ENCODE measurements at places on chromosomes 6 and 20. TPM values are rescaled to one million over a fixed set of nuclear protein-coding genes. Genes with fewer than 3 reads are reported as not detected.

The SLC52A3 gene
- polyA plus RNA-seq, result 3.7 TPM

The TOX2 gene
- polyA plus RNA-seq, result 5.1 TPM

The FOXF2 gene
- 0.31 TPM for polyA plus RNA-seq

The RIMS4 gene
- 0.64 TPM for polyA plus RNA-seq

The SNAP25 gene
- polyA plus RNA-seq, result 6.2 TPM

The ADAM33 gene
- 7.6 TPM for polyA plus RNA-seq

The DYNLT2 gene
- polyA plus RNA-seq, result 9.6 TPM

GRCh38 chr6:45640811-45641210 is 263.1 kb upstream of the SUPT3H start:
- DNase-seq, result no peak

DNA sequence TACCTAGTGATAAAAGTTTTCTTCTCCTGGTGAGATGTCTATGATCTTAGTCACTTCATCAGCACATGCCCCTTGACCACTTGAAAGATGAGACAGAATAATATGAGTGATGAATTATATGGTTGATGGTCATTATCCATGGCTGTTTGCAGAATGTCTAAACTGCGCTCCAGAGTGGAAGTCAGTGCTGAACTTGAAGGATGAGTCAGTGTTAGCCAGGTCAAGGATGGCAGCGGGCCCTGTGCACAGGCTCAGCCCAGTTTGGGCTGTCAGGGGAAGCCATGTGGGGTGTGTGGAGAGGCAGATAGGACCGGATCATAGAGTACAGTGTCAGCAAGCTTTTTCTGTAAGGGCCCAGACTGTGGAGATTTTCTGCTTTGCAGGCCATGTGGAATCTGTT is 67.2 kb upstream of the KIF25 start:
- no peak for DNase-seq

- DNase-seq, result no peak
Measured at GRCh38 chr6:166422201-166422940, 39.6 kb upstream of the MPC1 start.

DNA sequence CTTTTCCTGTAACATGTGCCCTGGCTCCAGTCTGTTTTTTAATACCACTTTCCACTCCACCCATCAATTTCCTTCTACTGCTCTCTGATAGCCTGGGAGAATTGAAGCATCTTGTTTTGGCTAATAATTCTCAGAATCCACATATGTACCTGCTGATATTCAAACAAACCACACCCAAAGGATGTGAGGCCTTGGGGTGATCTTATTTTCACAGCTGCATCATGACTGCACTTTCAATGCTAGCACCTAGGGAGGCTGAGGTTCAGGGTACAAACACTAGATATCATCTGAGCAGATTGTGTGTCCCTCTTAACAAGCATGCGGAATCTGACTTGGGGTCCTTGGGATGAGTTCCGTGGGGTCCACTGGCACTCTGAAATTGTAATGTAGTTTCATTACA is 12.7 kb downstream of the FNDC1 start:
- DNase-seq, result no peak

- DNase-seq, result no peak
Measured at GRCh38 chr6:126199466-126199865, 140.4 kb upstream of the CENPW start.

GRCh38 chr6:30684386-30685156 is 1.9 kb downstream of the PPP1R18 start:
- DNase-seq, result no peak

DNA sequence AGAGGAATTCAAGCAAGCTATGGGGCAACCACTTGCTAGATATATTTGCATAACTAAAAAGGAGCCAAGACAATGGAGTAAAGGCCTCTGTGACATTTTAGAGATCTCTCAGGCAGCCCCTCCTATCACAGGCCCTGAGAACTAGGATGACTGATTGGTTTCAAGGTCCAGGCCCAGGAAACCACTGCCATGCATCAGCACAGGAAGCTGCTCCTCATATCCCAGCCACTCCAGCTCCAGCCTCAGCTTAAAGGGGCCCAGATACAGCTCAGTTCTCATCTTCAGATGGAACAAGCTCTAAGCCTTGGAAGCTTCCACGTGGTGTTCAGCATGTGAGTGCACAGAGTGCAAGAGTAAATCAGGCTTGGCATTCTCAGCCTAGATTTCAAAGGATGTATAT is 21.1 kb upstream of the THBS2 start:
- DNase-seq, result no peak

DNA sequence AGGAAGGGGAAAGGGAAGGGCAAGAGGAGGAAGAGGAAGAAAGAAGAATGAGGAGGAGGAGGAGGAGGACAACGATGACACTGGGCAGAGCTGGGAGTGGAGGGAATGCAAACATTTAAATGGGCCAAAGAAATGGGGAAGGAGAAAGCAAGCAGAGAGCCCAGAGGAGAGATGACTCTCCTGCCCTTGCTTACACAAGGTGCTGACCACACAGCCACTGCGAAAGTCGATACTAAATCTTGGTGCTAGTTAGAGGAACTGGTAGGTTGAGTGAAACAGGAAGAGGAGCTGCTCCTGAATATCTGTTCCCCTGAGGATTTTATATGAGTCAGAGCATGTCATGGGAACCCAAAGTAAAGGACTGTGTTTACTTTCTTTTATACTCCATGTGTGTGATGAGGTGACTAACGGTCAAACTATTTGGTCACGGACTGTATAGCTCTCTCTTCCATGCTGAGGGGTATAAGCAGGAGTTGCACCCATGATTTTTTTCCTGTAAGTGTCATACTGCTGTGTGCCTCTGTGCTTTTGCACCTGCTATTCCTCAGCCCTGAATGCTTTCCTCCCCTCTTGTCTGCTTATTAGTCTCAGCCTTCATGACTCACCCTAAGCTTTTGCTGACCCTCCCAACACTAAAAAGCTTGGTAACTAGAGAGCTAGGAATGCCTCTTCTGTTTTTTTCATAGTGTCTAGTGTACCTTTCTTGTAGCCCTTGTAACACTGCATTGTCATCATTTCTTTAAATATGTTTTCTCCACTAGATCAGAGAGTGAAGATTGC is 9.5 kb upstream of the PAQR8 start:
- no peak for DNase-seq

DNA sequence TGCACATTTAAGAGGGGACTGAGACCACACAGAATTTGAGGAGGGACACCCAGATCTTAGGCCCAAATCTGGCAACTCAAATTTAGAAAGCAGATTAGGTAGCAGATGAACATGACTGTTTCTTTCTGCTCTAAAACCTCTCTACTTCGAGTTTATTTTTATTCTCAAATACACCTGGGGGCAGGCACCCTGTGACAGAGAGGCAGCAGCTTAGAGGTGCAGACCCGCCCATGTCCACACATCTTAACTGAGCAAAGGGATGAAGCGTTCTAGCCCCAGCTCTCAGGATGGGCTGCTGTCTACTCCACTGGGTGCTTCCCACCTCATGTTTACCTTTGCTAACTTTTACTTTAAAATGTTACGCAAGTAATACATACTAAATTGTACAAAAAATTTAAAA is 125.0 kb downstream of the SLC23A2 start:
- DNase-seq, result no peak

DNA sequence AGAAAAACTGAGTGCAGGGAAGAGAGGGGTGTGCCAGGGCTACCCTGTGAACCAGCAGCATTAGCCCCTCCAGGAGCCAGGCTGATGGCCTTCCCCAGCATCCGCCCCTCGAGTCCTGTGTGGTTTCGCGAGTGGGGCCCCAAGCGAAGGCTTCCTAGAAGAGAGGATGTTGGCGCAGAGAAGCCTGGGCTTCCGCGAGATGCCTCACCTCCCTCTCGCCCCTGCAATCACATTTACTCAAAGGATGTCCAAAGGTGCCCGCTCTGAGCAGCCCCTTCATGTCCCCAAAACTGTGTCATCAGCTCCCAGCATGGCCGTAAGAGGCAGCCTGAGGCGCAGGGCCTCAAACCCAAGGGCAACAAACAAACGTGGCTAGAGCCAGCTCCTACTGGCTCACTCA is 111.7 kb downstream of the PREX1 start:
- no peak for DNase-seq

DNA sequence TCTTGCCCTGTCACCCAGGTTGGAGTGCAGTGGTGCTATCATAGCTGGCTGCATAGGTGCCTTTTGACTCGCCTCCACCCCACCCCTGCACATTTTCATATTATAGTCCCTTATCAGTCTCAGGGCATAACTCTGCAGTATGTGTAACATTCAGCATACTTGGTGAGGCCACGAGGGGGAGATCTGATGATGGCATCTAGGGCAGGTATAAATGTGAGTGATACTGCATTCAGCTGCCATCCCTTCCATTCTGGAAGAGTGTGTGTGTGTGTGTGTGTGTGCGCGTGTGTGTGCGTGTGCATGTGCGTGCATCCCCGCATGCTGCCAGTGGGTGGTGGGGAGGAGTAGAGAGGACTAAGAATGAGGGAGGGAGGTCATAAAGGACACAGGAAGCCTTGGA is 81.4 kb downstream of the JARID2 start:
- DNase-seq, result no peak

DNA sequence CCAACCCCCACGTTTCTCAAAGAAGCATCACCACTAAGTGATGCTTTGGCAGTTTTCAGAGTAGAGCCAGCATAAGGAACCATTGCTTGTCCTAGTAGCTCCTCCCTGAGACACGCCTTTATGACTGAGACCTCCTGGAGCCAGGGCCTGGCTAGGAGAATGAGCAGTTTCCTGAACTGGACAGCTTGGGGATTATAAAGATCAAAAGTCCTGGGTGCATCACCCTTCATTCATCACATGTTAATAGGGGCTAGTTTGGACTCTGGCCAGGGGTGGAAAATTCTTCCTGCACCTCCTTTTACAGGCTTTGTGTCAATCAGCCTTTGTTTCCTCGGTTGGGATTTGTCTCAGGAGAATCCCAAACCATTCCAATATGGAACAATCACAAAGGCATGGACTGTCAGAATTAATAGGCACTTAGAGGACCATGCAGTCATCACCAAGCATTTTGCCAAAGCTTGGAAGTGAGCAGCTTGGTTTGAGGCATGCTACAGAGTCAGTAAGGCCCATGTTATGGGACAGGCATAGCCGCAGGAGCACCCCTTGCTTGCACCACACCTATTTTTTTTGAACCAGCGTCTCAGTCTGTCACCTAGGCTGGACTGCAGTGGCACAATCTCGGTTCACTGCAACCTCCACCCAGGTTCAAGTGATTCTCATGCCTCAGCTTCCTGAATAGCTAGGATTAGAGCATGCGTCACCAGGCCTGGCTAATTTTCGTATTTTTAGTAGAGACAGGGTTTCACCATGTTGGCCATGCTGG is 64.9 kb upstream of the TGM3 start:
- DNase-seq, result no peak

DNA sequence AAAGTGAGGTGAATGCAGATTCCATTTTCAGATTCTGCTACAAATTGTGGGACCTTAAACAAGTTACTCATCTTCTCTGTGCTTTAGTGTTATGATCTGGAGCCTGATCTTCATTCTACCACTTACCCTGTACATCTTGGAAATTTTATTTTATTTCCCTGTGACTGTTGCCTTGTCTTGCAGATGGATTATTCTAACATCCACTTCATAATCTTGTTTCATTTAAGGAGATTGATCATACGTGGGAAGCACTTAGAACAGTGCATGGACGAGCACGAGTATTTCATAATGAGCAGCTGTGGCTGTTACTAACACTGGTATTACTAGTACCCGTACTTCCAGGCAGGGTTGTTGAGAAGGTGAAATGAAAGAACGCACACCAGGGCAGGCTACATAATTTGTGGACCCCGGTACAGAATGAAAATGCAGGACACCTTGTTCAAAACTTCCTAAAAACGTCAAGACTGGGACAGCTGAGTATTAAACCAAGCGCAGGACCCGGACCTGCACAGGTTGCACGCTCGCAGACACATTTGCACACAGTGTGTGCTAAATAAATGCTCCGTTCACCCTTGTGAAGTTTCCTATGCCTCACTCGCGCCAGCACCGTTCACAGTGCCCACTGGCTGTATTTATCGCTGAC is 535 bp upstream of the CCDC170 start:
- DNase-seq, result no peak
